ENCODE measurements at places on chromosomes 3 and 15.
A peak's percentile ranks its signal among the peaks of the same experiment; 100 is the strongest.

- DNase-seq = peak; percentile 74
Observed at GRCh38 chr3:134242649-134243617, 7.7 kb downstream of the RYK start.

GRCh38 chr3:18401300-18401961, 23.7 kb downstream of the SATB1 start:
- no peak for DNase-seq

- no peak for DNase-seq
Observed at GRCh38 chr3:50639055-50639494, 22.1 kb downstream of the MAPKAPK3 start.

- no peak for DNase-seq
Observed at GRCh38 chr3:125161607-125162219, 50.8 kb downstream of the SLC12A8 start.

GRCh38 chr3:105222568-105223093, 144.1 kb upstream of the ALCAM start:
- no peak for DNase-seq

- DNase-seq = no peak
Observed at GRCh38 chr3:11668243-11669235, 24.8 kb upstream of the VGLL4 start.

Data from SK-MEL-5 (cell line).